ENCODE measurements at places on chromosomes 16 and 17.

GRCh38 chr16:66575060-66575459 is 4.2 kb upstream of the CMTM2 start:
- DNase-seq, result no peak

DNA sequence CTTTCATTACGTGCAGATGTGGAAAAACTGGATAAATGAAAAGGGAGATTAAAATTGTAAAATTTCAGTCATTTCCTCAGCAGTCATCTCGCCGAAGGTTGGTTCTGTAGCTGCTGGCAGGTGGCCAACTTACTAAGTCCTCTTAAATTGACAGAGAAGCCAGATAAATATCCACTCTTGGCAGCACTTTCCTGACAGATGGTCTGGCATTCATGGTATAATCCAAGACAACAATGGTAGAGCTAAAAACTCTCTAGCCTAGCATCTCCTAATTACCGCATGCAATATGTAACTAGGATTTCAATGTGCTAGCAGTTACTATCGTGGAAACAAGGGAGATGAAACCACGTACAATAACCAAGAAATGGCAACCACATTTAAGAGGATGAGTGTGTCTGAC is 306.3 kb downstream of the CNTNAP4 start:
- no peak for DNase-seq

GRCh38 chr17:79732804-79733691 is 2.3 kb downstream of the ENPP7 start:
- no peak for DNase-seq

- DNase-seq, result no peak
Measured at GRCh38 chr16:51084074-51084928, 66.8 kb downstream of the SALL1 start.

DNA sequence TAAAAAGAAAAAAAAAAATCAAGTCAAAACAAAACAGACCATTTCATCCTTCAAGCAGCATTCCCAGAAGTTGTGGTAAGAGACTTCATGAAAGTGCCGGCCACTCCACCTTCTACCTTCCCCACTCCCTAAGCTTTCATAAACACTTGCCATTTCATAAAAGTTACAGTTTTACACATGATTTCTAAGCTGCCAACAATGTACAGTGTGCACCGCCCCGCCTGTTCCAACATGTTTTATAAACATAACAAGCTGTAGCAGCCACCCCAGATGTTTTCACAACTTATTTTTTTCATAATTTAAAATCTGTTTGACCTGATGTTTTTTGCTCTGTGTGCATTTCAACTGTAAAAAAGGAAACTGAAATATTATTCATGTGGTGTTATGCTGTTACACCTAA is 608.1 kb downstream of the TOX3 start:
- no peak for DNase-seq

- no peak for DNase-seq
Measured at GRCh38 chr16:67663151-67663876, 2.6 kb downstream of the PARD6A start.

GRCh38 chr17:21282850-21283249 is 1.7 kb upstream of the MAP2K3 start:
- no peak for DNase-seq

- no peak for DNase-seq
Measured at GRCh38 chr17:2933606-2934005, 129.8 kb downstream of the OR1D5 start.

GRCh38 chr16:31130336-31130891 is 5.1 kb downstream of the PRSS8 start:
- DNase-seq, result no peak

- peak; percentile 87 for DNase-seq
Measured at GRCh38 chr16:15523092-15523541, 88.7 kb downstream of the BMERB1 start.

GRCh38 chr17:82087961-82088837 is 9.8 kb downstream of the FASN start:
- no peak for DNase-seq

DNA sequence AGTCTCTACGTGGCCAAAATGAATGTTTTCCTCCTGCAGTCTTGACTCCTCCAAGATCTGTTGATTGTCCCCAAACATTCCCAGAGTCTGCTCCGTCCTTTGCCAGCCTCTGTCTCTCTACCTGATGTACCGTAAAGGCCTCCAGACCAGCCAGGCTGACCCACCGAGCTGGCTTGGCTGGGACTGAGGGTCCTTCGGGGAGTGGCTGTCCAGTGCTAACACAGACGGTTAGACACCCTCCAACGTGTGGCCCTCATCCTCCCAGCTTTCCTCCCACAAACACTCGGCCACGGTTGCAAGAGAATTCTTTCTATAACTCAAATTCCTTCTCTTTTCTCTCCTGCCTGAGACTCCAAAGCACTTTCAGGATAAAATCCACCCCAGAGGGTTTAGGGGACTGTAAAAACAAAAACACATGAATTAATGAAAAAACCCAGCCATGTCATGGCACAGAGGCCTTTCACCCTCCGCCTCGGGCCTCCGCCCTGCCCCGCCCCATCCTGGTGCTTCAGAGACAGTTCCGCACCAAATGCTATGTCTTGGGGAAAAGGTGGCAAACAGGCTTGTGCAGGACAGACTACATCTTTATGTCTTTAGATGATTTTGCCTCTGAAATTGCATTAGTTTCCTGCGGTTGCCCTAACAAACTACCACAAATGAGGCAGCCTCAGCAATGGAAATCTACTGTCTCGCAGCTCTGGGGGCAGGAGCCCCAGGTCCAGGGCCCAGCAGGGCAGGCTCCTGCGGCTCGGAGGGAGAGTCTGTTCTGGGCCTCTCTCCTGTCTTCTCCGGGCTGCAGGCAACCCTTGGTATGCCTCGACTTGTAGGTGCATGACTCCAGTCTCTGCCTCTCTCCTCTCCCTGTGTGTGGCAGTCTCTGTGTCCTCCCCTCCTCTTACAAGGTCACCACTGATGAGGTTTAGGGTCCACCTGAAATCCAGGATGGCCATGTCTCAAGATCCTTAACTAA is 72.5 kb upstream of the CBX4 start:
- no peak for DNase-seq

GRCh38 chr16:47643323-47644000 is 182.3 kb downstream of the PHKB start:
- no peak for DNase-seq

- no peak for DNase-seq
Measured at GRCh38 chr16:64132759-64133361, 989.0 kb downstream of the CDH11 start.
